Stimulated activated CD4-positive, alpha-beta T cell treated with anti-CD3 and anti-CD28 coated beads, Interleukin-1b, Interleukin-23, amount 100 ng/mL, for 1 hour (primary cell): ENCODE measurements at places on chromosomes 5 and 9.
A peak's percentile ranks its signal among the peaks of the same experiment; 100 is the strongest.

DNA sequence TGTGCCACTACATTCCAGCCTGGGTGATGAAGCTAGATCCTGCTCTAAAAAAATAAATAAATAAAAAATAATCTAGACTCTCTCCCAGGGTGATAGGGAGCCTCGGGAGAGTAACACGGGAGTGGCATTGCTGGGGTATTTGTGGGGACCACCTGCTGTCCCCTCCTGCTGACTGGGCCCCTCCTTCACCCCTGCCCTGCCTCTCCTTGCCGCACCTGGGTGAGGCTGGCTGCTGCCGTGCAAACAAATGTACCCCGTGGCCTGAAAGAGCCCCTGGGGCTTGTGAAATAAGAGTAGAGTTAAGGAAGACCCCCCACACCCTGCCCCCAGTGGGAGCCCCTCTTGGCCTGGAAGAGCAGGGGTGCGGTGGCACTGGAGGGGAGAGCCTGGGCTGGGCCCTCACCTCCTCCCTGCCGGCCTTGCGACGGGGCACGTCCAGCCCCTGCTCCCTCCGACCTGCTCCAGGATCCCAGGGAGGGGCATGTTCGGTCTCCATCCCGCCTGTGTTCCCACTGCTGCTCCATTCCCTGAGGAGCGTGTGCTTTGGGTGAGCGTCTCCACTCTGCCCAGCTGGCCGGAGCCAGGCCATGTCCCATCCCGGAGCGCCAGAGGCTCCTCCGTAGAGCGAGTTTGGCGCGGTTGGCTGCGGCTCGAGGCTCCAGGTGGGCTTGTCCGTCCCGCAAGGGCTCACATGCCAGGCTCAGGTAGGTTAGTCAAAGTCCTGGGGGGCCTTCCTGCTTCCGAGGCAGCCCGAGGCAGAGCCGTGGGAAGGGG lies 75.0 kb upstream of the RNU6ATAC start:
- DNase-seq: no peak

DNA sequence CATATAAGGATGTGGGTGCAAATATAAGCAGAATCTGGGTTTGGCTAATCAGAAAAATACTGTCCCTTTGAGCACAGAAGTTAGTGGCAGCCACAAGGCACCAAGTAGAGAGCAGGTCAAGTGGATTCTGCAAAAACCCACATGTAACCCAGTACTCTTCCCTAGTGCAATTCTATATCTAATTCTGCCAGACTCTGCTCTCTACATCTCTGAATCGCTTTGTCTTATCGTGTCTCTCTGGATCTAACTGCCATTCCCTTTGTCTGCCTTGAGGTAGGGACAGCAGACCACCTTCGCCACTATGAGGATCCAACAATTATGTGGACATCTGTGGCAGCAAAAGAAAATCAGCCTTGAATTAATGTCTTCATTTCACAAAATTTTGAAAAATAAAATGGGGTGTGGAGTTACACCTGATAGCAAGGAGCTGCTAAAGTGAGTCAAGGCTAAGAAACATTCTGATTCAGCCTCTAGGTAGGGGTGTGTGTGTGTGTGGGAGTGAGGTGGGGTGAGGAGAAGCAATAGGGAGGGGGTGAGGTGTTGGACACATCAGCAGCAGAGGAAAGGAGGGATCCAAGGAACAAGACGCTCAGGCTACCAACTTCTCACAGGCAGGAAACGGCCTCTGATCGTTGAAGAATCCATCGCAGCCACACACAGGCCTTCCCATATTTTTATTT lies 33.7 kb upstream of the ZNF366 start:
- no peak for DNase-seq

GRCh38 chr9:708551-709432 lies 132.7 kb upstream of the DMRT1 start:
- no peak for DNase-seq

- no peak for DNase-seq
These were observed 188.7 kb downstream of the HSPA4 start for GRCh38 chr5:133240425-133241091.

GRCh38 chr5:84494453-84494852 lies 109.8 kb upstream of the EDIL3 start:
- no peak for DNase-seq

GRCh38 chr9:136604823-136605525 lies 57.7 kb upstream of the EGFL7 start:
- DNase-seq: no peak

DNA sequence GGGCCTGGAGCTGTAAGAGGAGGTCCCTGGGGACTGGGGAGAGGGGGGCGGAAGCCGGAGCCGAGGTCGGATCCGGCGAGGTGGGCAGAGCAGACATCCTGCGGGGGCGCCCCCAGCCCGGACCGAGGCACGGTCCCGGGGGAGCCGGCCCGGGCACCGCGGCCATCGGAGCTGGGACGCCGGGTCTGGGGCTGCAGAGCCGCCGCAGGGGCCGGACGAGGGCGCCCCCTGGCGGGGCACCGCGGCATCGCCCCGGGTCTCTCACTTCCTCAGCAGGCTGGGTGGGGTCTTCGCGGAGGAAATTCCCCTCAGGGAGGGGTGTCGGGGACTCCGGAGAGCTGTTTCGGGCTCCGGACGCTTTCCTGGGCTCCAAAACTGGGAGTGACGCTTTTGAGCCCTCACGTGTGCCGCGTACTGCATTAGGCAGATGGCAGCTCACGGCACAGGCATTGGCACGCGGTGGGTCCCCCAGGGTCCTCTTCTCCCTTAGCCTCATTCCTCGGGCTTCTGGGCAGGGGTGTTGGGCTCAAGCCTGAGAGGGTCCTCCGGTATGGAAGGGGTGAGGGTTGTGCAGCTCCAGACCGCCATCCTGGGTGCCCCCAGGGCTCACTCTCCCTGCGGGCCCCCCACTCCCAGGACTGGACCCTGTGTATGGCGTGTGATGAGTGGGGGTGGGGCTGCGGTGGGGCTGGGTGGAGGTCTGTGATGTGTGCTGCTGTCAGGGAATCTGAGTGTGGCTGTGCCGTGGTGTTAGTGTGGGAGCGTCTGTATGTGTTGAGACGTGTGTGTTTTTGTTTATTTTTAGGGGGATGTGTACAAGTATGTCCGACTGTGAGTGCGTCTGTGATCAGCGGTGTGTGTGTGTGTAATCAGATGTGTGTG lies 29.6 kb downstream of the LHX2 start:
- DNase-seq: peak; percentile 24

DNA sequence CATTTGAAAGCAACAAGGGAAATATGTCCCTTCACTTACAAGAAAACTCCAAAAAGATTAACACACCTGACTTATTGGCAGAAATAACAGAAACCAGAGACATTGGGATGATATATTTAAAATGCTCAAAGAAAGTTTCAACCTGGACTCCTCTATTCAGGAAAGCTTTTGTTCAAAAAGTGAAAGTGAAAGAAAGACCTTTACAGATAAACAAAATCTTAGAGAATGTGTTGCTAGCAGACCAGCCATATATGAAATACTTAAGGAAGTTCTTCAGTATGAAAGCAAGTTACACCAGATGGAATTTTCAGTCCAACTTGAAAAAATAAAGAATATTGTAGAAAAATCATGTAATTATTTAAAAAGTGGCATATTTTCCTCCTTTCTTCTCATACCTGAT lies 1075.1 kb downstream of the NR2F1-AS1 start:
- no peak for DNase-seq

- DNase-seq: no peak
These were observed 80.5 kb upstream of the ANKRD55 start for GRCh38 chr5:56313596-56313995.

DNA sequence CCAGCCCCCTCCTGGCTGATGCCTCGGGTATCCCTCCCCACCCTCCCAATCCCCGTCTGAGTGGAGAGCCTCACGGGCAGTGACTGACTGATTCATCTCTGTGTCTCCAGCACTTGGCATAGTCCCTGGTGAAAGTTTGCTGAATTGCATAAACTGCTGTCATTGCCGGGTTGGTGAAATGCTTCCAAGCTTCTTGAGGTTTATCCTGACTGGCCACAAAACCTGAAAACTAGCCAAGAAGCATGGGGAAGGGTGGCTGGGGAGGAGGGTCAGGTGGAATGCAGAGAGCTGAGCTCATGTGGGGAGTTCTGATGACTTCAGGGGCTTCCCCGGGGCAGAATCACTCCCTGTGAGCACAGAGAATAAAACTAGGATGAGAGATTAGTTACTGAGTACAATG lies 56.9 kb upstream of the GGTA1 start:
- no peak for DNase-seq

DNA sequence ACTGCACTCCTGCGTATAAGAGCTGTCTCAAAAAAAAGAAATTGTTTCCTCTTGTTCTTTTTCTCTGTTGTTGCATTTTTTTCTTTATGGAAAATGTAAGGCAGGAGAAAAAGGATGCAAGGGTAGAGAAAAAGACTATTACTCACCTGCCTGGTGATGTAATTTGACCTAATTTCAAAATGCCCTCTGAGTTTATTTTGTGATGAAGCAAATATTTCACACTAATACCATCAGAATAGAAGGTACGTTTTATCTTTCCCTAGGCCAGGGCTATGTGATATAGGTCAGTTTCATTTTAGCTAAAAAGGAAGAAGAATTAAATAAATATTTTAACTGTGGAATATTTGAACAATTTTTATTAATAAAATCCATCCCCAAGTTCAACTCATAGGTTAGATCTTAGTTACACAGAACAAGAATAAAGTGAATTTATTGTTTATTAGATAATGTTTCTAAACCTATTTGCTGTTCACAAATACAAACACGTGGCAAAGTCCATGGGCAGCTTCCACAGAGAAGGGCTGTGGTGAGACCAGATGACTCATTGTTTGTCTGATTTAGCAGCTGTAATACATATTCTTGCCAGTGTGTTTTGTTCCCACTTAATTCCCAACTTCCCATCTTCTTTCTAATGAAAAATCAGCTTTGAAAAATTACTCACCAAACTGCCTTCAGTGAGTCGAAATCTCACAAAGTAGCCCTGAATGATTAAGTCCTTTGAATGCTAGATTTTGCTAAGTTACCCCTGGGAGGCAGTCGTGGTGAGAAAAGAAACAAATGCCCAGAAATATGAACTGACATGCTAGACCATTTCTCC lies 52.8 kb upstream of the CCDC112 start:
- no peak for DNase-seq

GRCh38 chr5:91103353-91104061 lies 279.6 kb downstream of the ARRDC3 start:
- DNase-seq: no peak

DNA sequence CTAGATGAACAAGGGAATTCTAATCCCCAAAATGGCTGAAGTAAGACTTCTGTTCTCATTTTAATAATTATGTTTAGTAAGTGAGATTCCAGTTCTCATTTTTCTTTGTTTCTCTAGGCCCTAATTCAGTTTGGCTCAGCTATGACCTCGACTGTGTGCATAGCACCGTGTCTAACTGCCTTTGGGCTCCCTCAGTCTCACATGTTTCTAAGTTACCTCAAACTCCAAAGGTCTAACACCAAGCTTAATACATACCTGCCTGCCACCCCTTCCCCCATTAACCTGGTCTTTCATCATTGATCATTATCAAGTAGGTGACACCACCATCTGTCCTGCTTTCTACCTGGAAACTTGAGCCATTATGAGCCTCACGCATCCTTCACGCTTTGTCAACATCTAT lies 273.2 kb downstream of the SAXO1 start:
- no peak for DNase-seq

DNA sequence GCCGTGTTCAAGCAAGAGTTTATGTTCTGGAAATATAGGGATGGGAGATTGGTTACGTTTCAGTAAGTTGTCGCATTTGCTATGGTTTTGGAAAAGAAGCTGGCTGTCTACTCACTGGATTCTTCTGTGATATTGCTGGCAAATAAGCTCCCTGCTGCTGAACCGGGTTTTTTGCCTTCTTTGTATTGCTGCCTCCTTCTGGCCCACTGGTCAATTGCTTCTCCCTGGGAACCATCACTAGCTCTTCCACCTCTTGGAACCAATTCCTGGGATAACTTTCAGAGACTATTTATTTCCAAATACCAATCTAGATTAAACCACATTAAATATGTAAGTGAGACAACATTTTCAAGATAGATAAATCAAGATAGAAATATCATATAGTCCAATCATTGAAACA lies 43.0 kb downstream of the NUDT12 start:
- DNase-seq: no peak

GRCh38 chr9:119834064-119834620 lies 464.9 kb upstream of the BRINP1 start:
- DNase-seq: no peak

GRCh38 chr9:121786998-121787422 lies 135.6 kb downstream of the DAB2IP start:
- no peak for DNase-seq

GRCh38 chr5:80754900-80755299 lies 100.1 kb upstream of the DHFR start:
- DNase-seq: no peak

- DNase-seq: no peak
These were observed 76.0 kb upstream of the RNU6ATAC start for GRCh38 chr9:134240361-134240760.

DNA sequence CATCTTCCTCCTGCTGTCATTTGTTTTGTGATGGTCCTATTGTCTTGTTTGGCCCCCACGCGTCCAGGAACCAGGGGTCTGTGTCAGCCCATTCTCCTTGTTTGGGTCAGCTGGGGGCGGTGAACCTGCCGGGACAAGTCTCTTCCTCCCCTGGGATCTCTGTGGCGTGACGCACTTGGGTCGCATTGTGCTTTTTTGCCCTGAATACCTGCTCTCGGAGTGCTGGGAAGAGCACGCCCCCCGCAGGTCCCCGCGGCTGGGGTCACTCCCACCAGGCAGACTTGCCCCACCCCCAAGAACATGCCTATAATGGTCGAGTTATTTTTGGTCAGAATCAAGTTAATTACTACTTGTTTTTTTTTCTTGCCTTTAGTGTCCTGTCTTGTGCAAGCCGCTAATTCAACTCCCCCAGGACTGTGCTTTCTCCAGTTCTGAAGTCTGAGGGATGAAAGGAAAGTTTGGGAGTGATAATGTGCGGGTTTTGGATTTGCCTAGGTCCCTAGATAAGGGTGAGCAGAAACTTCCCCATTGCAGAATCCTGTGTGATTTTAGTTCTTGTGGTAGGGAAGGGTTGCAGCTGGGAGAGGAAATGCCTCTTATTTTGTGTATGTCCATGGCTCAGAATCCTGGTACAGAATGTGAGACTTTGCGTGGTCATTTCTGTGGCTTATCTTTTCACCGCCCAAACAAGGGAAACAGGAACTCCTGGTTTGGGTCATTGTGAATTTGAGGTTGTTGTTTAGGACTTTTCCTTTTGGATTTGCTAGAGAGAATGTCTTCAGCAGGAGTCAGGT lies 789 bp downstream of the ACER2 start:
- DNase-seq: no peak

GRCh38 chr9:30519756-30520155 lies 1864.7 kb upstream of the ACO1 start:
- DNase-seq: no peak
